ENCODE measurements at places on chromosomes 16 and 17.

- DNase-seq, result peak; percentile 31
These were observed at the start of gene ZNF768 for GRCh38 chr16:30526137-30526822. TSS of gene ZNF768 (minus strand) at chr16:30526566. CDS start at chr16:30526413, 153 bp downstream.

GRCh38 chr17:11178581-11178980 is 62.4 kb upstream of the SHISA6 start:
- no peak for DNase-seq

- no peak for DNase-seq
These were observed 14.3 kb downstream of the FBXO31 start for GRCh38 chr16:87369117-87369765.

DNA sequence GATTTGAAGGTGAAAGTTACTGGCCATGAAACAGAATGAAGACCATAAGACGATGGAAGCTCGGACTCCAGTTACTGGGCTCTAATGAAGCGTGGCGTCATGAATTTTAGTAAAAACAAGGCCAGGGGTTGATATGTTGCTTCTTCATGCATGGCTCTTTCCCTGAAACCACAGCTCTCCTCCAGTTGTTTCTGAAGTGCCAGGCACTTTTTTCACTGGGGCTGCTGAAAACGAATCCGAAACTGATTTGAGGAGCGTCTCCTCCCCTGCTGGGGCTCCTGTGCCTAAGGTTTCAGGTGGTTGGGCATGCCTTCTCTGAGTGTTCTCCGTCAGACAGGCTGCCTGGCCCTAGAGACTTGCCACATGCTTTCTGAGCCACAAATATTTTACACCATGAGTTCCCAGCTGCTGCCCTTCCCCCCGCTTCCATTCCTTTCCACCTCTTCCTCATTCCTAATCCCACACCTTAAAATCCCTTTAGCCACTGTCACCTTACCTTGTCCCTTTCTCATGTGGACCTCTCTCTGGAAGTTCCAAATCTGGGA is 3.7 kb upstream of the MYL4 start:
- peak; percentile 60 for DNase-seq

GRCh38 chr16:74700438-74701225 is at the start of gene MLKL:
TSS of gene MLKL (minus strand) at chr16:74700862. CDS start at chr16:74695757, 5,105 bp downstream.
- peak; percentile 61 for DNase-seq

GRCh38 chr17:3316836-3317235 is 18.7 kb upstream of the OR3A1 start:
- DNase-seq, result no peak

- no peak for DNase-seq
These were observed 6.2 kb downstream of the MT2A start for GRCh38 chr16:56614549-56614991.

DNA sequence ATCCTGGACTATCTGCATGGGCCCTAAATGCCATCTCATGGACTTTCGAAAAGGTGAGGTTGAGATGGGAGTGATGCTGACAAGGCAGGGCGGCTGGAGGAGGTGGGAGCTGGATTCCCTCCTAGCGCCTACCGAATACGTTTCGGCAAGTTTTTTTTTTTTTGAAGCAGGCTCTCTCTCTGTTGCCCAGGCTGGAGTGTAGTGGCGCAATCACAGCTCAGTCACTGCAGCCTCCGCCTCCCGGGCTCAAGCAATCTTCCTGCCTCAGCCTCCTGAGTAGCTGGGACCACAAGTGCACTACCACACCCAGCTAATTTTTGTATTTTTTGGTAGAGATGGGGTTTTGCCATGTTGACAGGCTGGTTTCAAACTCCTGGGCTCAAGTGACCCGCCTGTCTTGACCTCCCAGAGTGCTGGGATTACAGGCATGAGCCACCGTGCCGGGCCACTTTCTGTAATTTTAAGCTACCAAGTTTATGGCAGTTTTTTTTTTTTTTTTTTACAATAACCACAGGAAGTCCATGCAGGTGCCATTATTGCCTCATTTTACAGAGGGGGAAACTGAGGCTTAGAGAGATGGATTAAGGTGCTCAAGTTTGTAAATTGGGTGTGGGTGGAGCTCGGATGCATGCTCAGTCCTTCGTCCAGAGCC is 246.4 kb downstream of the PRKCA start:
- no peak for DNase-seq

DNA sequence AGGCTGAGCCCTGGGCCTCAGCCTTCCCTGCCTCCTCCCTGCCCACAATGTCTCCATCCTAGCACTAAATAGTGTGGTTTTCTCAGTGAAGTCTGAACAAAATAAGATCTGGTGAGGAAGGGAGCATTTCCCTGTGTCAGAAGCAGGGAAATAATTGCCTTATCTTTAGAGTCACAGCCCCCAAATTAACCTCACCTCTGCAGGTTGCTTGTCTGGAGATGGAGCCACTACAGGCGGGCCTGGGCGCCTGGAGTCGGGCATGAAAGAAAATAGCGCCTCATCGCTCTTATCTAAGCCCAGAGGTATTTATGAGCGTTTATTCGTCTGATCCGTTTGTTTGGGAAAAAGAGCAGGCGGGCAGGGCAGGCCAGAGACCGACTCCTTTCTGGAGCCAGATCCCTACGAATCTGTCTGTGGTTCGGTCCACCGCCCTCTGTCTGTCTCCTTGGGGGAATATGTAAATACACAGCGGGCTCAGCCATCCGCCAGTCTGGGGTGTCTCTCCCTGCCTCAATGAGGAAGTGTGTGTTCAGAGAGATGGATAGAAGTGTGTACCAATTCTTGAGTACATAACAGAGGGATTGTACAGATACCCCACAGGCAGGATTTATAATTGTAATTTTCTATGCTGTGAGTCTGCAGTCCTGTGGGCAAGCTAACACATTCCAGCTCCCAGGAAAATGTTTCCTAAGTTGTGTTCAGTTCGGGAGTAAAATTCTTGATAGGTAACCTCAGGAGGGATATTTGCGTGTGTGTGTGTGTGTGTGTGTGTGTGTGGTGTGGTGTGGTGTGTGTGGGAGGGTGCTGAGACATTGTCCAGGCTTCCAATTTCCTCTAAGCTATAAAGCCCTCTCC is 4.3 kb downstream of the HOXB6 start:
- DNase-seq, result no peak

DNA sequence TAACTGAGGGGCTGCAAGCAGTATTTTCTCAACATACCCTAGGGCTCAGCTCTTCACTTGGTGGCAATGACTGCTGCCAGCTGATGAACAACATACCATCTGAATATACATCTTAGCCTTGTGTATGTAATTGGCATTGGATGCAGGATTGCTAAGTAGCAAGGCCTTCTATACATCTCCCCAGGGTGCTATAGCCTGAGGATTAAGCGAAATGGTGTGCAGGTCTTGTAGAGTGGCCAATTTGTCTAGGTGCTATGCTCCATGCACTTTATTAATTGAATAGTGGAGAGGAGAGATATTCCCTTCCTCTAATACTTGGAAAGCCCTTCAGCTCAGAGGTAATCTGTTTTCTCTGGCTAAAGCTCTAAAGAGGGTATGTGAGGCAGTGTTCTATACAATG is 71.9 kb downstream of the KIF2B start:
- no peak for DNase-seq

GRCh38 chr16:84715854-84716253 is 16.1 kb downstream of the USP10 start:
- DNase-seq, result no peak

DNA sequence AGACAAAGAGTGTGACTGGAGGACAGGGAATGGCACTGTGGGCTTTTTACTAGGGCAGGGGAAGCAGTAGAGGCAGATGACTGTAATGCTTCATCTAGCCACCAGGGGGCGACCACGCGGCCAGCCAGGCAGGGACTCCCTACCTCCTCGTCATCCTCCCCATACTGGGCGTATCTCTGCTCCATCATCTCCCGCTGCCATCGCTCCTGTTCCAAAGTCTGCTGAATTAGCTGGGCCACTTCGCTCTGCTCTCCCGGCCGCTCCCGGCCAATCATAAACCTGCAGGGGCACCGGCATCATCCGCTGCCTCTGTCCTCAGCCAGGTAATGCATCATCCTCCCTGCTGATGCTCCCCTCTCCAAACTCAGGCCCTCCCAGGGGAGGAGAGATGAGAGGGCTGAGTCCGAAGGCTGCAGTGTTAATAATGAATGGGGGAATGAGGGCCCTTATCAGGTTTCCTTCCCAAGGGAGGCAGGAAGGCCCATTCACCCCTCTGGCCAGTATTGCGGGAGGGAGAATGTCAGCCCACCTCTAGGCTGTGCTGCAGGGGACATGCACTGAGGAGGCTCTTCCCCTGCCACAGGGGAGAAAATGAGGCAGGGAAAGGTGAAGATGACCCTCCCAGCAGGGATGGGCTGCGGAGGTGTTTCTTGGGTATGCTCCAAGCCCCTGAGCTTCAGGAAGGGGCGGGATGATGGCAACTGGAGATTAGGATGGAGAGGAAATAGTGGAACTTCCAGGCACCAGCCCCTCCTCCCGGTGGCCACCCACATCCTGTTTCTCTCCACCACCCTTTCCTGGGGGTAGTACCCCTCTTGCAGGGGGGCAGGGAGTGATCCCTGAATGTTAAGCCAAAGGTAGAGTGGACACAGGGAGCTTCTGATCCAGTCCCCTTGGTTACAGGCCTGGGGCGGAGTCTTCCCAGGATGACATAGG is 10.3 kb upstream of the SAMD14 start:
- DNase-seq, result peak; percentile 81

- DNase-seq, result no peak
These were observed 17.9 kb downstream of the HSF5 start for GRCh38 chr17:58470356-58470755.

DNA sequence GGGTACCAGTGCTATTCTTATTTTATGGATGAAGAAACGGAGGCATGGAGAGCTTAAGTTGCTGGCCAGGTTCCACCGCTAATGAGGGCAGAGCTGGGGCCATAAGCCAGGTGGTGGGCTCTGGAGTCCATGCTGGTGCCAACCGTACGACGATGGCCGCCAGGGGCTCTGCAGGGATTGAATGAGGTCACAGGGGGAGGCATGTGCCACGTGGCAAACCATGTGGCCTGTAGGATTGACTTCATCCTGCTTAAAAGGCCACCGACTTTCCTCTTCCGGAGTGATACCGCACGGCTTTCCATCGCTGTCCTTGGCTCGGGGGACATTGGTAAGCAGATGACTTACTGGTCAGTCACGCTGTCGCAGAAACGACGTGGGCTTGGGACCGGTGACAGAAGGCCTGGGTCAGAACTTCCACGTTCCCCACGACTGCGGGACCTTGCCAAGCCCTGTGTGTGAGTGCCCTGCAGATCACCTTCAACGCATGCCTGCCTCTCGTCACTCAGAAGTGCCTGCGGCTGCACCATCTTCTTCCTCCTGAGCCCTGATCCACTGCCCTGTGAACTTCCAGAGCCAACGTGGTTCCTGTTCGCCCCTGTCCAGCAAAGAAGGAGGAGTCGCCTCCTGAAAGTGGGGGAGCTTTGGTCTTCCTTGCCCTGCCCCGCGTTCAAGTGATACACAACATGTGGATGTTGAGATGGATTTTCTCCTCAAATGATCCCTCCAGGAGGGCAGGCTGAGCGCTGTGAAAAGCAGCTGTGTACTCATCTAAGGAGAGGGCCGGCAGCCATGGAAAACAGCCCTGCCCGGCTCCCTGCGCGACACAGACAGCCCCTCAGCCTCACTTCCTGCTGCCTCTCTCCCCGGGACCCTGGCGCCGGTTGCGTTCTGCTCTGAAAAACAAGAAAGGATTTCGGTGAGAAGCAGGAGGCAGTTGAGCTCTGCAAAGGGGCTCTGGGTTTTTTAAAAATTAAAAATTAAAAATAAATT is 176.7 kb downstream of the C16orf95 start:
- no peak for DNase-seq

GRCh38 chr16:53043986-53044601 is 8.6 kb downstream of the CHD9NB start:
- no peak for DNase-seq

DNA sequence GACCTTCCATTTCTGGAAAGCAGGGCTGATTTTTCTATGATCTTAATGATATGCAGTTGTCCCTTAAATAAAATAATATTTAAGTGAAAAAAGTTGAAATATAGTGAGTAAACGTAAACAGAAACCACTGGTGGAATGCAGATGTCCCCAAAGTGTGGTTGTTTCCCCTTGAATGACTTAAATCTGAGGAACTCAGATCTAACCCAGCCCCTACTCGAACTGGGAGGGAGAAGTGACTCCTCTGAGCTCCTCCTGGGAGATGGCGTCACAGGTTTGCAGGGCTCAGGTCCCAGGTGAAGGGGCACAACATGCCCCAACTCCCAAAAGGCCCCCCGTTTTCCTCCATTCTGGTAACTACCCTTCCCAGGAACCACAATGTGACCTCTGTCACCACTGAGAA is 142.8 kb downstream of the IRF8 start:
- no peak for DNase-seq

- DNase-seq, result no peak
These were observed 244.8 kb downstream of the CDH8 start for GRCh38 chr16:61791464-61791863.

DNA sequence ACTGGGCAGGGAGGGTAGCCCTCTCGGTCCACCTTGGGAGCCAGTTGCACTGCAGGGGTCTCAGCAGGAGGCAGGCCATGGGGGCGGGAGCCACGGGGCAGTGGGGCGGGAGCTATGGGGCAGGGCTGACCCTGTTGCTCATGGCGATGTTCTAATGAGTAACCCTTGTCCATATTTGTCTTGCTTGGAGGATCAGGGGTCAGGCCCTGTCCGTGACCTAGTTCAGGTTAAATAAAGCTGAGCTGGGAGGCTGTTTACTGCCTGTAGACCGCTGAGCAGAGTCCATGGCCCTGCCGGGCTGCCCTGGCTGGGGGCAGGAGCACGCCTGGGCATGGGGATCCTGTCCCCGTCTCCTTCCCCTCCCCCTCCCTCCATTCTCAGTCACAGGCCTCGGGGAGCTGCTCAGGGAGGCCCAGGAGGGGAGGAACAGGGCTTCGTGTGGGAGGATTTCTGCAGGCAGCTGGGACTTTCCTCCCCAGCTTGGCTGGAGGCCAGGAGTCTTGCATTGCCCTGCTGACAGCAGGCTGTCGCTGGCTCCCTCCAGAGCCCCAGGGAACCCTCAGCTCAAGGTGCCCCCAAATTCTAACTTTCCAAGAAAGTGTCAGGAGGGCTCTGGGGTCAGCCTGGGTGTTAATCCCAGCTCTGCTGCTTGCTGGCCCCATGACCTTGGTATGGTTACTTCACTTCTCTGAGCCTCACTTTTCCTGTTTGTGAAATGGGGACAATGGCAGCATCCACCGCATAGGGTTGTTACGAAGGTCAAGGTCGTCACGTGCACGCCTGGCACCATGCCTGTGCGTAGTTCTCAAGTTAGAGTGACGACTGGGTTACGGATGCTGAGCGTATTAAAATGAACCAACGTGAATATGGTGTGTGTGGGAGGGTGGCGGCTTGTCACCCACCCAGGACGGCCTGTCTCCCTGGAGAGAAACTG is 6.1 kb upstream of the SERPINF2 start:
- peak; percentile 56 for DNase-seq

DNA sequence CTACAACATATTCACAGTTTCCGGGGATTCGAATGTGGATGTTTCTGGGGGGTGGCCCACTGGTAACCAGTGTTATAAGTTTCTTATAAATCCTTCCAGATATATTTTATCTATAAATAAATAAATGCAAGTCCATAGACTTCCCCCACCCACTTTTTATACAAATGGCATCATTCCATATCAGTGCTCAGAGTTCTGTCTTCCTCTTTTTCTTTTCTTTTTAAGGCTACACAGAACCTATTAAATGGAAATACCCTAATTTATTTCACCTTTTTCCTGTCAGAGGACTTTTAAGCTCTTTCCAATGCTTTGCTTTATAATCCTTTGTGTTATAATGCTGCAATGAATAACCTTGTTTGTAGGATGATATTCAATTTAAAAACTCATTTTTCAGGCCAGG is 3.8 kb downstream of the LGALS9 start:
- DNase-seq, result no peak

- DNase-seq, result no peak
These were observed 78.6 kb upstream of the CREBBP start for GRCh38 chr16:3959148-3959547.

GRCh38 chr16:35744726-35745125 is 2285.3 kb downstream of the TP53TG3F start:
- no peak for DNase-seq
